ENCODE measurements at places on chromosomes 11 and 22.

- DNase-seq: no peak
Measured at GRCh38 chr22:19523240-19524169, 705 bp downstream of the CLDN5 start.

DNA sequence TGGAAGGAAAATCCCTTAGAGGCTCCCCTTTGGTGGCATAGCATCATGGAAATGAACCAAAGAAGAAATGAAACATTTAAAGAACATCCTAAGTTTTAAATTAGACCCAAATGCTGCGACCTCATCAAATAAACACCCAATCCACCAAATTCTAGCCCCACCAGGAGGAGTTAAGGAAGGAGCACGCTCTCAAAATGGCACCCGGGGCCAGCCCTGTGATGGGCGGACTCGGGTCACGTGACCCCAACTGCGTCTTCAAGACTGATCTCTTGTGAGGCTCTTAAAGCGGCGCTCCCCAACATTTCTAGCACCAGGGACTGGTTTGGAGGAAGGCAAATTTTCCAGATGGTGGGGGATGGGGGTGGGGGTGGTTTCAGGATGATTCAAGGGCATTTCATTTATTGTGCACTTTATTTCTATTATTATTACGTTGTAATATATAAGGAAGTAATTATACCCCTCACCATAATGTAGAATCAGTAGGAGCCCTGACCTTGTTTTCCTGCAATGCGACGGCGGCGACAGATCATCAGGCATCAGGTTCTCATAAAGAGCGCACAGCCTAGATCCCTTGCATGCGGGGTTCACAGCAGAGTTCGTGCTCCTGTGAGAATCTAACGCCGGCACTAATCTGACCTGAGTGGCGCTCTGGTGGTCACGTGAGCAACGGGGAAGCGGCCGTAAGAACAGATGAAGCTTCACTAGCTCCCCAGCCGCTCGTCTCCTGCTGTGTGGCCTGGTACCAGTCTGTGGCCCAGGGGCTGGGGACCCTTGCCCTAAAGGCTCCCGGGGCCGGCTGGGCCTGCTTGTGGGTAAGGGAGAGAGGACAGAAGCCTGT, 90.6 kb upstream of the SLC22A12 start:
- DNase-seq: no peak

GRCh38 chr11:18757811-18758210, 31.8 kb upstream of the IGSF22 start:
- DNase-seq: no peak

DNA sequence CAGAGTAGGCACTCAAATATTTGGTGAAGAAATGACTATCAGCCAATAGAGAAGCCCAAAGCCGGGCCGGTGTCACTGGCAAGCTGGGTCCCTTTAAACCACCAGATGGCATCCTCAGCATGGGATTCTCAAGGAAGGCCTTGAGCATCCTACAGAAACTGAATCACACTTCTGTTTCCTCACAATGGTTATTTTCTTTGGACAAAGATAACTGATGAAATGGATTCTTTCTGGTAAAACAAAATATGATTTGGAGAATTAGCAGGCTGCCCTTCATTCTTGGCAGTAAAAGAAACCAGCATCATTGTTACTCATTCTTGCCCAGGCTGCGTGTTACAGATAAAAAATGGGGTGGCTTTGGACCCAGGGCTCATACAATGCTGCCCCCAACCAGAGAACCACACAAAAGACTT, 30.3 kb upstream of the ASPHD2 start:
- peak; percentile 74 for DNase-seq

GRCh38 chr11:20501252-20501651, 98.2 kb upstream of the SLC6A5 start:
- no peak for DNase-seq

DNA sequence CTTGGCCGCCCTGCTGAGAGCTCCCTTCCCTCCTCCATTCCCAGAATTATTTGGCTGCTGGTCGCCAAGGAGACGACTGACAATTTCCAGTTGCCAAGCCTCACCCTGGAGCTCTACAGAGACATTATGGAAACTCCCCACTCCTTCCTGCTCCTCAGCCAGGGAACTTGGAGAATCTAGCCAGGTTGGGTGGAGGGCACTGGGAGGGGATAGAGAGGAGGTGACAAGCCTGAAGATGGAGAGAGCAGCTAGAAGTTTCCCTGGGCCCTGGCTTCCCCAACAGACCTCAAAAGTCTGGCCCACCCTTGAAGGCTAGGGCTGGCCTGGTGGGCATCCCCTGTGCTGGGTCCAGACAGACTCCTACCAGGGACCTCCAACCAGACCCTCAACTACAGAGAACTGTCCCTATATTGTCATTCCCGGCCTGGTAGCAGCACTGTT, 6.7 kb upstream of the VSIG10L2 start:
- peak; percentile 83 for DNase-seq
